ENCODE measurements at places on chromosomes 5 and 9. TPM values are rescaled to one million over a fixed set of nuclear protein-coding genes. Genes with fewer than 3 reads are reported as not detected.

Gene HMGCS1
- total RNA-seq, result 52.2 TPM

Gene INSL6
- not detected for total RNA-seq

DNA sequence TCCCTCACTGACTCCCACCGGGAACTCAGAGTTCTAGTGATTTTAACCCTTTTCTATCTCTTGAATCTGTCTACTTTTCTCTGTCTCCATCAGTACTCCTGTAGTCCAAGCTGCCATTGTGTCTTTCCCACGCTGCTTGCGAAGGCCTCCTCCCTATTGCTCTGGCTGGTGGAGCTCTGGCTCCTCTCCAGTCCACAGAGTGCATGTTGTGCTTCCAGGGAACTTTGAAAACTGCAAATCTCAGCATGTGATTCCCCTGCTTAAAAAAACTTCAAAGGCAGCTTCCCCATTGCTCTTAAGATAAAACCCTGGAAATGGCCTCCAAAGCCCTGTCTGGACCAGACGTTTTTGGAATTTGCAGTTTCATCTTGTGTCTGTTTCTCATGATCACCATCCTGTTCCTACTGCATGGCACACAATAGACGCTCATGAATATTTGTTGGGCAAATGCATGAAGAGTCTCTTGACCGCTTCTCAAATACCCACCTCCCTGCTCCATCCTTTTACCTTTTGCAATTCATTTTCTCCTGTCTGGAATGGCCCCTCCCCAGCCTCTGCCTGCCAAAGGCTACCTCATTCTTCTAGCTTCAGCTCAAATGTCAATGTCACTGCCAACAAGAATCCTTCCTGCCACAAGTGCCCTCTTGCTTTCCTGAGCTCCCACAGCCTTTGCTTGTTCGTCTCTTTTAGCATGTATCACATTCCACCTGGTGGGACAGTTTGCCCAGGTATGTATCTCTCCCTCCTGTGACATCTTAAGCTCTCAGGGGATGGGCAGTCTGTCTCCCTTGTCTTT lies 293.2 kb downstream of the ARHGAP26 start:
- peak; percentile 23 for DNase-seq

- peak; percentile 96 for DNase-seq
Observed at GRCh38 chr9:131715906-131716305, 24.0 kb downstream of the RAPGEF1 start.

DNA sequence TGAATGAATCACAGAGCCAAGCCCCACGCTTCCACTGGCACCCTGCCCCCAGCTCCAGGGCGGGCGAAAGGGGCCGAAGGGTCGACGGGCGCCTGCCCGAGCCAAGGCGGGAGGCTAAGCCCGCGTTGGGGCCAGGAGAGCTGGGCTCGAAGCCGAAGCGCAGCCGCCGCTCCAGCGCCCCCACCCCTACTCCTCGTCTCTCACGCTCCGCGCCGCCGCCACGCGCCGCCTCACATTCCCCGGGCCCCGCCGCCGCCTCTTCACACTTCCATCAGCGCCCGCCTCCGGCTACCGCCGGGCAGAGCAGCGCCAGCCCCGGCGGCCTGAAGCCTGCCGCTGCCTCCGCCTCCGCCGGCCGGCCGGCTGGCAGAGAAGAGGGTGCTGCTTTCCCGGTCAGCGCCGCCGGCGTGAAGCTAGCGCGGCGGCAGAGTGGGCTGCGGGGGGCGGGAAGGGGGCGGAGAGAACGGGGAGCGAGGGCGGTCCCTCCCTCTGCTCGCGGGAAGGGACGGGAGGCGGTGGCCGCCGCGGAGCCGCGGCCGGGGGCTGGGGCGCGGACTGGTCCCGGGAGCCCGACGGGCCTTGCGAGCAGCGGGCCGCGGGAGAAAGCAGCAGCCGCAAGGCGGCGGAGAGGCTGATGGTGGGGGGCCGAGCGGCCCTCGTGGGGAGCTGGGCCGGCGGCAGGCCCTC lies at the start of gene HOMER1:
Gene HOMER1 (minus strand): TSS at position 431 of the 687 bp plus-strand sequence. CDS start 1,360 bp downstream, outside the sequence.
- peak; percentile 84 for DNase-seq

GRCh38 chr9:97046228-97046627 lies 7.3 kb upstream of the CTSV start:
- no peak for DNase-seq

GRCh38 chr5:135127439-135128240 lies 93.6 kb upstream of the PITX1 start:
- DNase-seq, result no peak

DNA sequence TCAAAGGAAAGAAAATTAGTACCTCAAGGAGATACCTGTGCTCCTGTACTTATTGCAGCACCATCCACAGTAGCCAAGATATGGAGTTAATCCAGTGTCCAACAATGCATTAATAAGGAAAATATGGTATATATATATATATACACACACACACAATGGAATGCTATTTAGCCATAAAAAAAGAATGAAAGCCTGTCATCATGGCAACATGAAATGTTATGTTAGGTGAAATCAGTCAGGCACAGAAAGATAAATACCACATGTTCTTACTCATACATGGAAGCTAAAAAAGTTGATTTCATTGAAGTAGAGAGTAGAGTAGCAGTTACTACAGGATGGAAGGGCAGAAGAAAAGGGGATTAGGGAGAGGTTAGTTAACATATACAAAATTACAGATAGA lies 601.5 kb downstream of the ANXA1 start:
- no peak for DNase-seq
